CD4-positive, alpha-beta T cell treated with Interleukin-15 for 1 hour (primary cell): ENCODE measurements at places on chromosomes 6 and 20.

GRCh38 chr6:4394786-4395185 lies 259.4 kb upstream of the ECI2 start:
- no peak for DNase-seq

DNA sequence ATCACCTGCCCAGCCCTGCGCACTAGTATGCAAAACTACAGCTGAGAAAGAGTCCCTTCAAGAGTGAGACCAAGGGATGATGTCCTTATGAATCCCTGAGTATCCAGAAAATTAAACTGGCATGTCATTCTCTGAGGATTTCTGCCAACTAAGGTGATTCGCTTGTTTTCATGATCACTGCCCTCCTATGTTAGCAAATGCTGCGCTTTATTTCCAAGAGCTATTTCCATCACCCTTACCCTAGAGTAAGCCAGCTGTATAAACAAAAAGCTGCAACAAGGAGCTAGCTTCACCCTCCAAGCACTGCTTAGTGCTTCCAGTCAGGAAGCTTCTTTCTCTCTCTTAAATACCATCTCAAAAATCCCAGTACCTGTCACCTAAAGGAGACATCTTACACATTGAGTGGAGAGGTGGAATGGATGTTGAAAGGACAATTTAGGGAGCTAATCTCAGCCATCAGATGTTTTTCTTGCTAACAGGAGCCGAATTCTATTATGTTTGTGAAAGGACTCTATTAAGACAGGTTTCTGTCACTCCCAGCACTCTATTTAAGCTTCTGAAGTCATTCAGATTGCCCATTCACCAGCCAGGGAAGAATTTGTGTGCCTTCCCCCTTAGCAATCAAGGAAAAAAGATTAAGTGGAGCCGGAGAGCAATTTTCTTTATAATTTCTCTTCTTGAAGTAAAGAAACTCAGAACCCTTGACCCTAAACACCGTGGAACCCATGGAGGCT lies 322.2 kb downstream of the NRN1 start:
- no peak for DNase-seq

GRCh38 chr6:37038292-37039198 lies 33.1 kb downstream of the FGD2 start:
- DNase-seq = no peak

- DNase-seq = no peak
These were observed 234.5 kb downstream of the LRFN2 start for GRCh38 chr6:40352527-40353170.

DNA sequence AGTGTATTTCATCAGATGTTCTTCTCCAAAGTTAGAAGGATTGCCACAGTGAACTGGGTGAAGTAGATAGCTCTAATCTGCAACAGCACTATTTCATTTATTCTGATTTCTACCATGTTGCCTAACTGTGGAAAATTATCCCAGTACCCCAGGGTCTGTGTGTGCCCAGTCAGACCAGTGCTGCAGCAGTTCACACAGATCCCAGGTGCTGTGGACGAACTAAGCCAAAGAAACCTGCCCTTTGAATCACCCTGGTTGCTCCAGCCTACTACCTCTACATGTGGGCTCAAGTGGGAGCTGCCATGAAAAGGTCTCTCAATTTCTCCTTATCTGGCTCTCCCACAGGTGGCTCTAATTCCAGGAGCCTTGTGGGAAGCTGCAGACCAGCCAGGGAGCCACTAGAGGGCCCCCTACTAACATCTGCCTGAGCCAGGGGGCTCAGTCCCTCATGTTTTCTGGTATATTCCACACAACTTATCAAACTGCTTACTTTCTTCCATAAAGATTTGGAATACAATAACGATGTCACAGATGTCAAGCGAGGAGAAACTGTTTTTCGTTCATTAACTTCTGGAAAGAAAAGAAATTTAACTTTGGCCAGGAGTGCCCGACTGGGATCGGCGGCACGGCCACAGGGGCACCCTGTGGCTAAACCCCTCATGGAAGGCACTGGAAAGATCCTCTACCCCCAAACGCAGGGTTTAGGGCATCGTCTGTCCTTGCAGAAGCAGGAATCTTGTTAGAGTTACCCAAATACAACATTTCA lies 31.6 kb upstream of the LY86 start:
- DNase-seq = peak; percentile 45

- no peak for DNase-seq
These were observed 290.3 kb downstream of the ZNF217 start for GRCh38 chr20:53303413-53303760.

DNA sequence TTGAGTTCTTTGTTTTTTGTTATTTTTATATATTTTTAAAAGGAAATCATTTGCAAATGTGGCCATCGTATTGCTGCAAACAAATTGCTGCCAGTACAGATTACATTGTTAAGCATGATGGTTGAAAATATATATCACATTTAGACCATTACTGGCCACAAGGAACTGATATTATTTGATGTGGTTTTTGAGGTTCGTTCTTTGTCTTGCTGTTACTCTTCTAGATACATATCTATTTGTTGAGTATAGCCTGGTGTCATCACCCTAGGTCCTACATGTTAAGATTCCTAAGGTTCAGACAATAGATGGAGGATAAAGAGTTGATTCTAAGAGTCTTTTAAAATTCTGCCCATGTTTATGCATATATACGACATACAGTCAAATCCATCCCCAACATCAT lies 306.0 kb downstream of the FARS2 start:
- DNase-seq = no peak

DNA sequence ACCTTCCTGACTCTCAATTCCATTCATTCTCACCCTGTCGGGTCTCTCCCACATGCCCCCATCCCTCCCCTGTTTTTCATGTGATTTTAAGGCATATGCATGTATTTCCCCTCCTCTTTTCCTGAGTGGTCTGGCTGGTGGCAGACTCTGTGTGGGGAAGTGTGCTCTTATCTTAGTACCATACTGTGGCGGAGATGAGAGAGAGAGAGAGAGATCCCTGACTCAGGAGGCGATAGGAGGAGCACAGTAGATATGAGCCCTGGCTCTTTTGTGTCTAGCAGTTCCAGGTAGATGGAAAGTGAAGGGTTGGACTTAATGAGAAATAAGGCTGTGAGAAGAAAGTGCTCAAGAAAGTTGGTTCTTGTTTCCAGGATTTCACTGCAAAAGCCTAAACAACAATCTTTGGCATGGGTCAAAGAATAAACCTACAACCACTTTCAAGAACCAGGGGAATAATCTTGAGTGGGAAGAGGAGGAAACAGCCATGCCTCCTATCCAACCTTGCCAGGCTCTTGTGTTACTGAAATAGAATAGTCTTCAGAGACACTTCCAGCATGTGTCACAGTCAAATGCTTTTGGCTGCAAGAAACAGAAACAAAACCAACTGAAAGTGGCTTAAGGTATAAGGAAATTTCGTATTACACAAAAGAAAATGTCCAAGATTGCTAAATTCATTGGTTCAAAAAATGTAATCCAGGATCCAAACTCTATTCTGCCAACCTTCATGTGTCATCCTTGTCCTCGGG lies 123.8 kb upstream of the MYLIP start:
- DNase-seq = no peak
